ENCODE measurements at places on chromosomes 13 and 19.

DNA sequence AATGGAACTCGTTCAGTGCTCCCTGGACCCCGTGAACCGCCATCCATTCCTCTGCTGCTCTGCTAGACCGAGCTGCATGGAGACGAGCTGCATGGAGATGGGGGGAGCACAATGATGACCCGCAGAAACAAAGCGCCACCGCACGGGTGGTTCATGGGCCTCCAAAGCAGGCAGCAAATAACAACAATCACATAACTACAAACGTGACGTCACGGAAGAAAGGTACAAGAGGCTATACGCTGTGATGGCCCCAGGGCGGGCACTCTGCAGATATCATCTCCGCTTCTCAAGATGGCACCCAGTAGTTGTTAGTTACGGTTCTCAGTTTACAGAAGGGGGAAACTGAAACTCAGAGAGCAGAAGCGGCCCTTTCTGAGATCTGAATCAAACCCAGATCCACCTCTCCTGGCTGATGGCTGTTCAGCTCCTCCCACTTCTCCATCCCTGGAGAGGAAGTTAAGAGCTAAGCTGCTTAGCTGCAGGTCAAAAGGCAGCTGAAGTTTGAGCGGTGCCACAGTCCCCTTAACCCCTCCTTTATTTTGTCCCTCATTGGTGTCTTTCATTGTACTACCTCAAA, 1.7 kb downstream of the ATP13A1 start:
- H3K4me3 ChIP-seq: peak overlapping the region; percentile 58
- DNase-seq: peak; percentile 44
- H3K4me1 ChIP-seq: peaks cover 20% of the 10 kb centered on the region
- no peaks in the 10 kb centered on the region for H3K27me3 ChIP-seq
- H3K27ac ChIP-seq: peak overlapping the region; percentile 92

DNA sequence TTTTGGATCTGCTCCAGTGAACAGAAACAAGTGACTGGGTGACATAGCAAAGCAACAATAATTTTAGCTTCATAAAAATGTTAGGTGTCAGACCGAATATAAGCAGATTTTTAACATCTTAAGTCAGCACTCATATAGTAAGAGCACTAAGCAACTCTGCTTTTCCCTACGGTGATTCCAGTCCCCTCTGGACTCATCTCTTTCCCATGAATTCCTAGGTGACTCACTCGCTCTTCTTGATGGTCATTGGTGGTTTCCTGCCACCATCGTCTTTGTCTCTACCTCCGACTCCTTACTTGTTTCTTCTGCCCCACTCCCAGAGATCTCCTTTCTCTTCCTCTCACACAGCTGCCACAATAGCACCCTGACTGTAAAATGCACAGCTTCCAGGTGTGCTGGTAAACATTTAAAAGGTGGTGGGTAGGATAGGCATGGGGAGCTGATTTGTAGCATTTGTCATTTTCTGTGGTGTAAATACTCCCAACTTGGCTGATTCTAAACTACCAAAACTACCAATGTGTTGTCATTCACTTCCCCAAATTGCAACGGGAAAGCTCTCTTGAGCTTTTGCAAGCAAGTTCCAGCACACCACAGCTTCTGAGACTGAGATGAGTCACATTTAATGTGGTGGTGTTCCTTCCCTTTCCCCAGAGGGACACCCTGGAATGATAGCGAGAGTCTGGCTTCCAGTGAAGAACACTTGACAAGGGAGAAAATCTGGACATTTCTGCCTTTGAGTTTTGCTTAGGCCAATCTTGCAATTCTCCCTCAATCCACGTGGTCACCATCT, 42.8 kb upstream of the CLDN10 start:
- DNase-seq: no peak
- no peak overlapping the region for H3K4me3 ChIP-seq
- no peak overlapping the region for H3K27ac ChIP-seq
- no peaks in the 10 kb centered on the region for H3K27me3 ChIP-seq

DNA sequence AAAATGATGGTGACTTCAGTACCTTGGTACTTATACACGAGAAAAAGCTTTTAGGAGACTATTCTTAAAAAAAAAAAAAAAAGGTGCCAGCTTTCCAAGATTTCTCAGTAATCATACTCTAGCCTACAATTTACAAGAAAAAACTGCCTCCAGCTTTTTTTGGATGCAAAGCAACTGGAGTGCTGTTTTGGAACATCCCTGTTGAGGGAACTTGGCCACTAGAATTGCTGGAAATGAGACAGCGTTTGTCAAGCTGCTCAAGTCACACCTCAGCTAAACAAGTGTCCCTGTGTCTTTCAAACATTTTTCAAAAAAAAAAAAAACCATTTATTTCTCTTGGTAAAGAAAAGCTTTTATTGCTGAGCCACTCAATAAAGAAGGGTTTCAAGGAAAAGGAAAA, 413.1 kb upstream of the ARGLU1 start:
- no peak for DNase-seq
- H3K36me3 ChIP-seq: no peaks in the 10 kb centered on the region
- no peak overlapping the region for H3K27ac ChIP-seq
- H3K4me3 ChIP-seq: no peak overlapping the region

DNA sequence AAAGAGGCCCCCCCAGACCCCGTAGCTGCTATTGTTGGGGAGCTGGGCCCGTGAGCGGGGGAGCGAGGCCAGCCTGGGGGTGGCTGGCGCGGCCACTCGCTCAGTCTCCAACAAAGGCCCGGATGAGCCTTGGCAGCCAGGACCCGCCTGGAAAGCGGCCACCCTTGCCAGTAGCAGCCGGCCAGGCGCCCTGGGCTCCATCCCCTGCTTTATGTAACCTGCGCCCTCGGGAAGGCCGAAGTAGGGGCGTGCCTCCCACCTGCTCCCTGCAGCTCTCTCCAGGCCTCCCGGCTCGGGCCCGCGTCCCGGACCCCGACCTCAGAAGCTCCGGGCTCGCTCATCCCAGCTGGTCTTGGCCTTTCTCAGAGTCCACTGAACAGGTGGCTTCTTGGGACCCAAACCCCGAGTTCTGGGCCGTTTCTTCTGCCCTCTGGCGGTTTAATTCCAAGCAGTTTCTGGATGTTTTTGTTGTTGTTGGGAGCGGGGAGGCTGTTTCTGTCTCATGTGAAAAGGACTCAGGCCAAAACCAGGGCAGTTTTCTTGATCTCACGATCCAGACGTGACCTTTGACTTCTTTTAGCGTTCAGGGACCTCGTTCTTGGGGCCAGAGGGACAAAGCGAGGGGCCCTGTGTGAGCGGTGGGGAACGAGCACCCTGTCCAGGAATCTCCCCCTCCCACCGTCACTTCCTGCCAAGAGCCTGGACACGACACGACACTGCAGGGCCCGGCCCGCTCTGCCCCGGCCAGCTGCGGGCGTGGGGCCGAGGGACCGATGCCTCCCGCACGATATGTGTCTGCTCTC, 1.2 kb downstream of the CDC34 start:
- peak overlapping the region; percentile 65 for H3K27ac ChIP-seq
- DNase-seq: peak; percentile 24
- H3K27me3 ChIP-seq: no peaks in the 10 kb centered on the region
- peak overlapping the region; percentile 78 for H3K4me3 ChIP-seq
- H3K36me3 ChIP-seq: peaks cover 21% of the 10 kb centered on the region

GRCh38 chr13:50068508-50068907, 53.3 kb downstream of the KCNRG start:
- H3K27ac ChIP-seq: no peak overlapping the region

- peak overlapping the region; percentile 20 for H3K4me3 ChIP-seq
- peaks cover 65% of the 10 kb centered on the region for H3K4me1 ChIP-seq
- no peaks in the 10 kb centered on the region for H3K36me3 ChIP-seq
- H3K27me3 ChIP-seq: no peaks in the 10 kb centered on the region
- no peak for DNase-seq
Measured at GRCh38 chr19:15297416-15298224, 34.7 kb downstream of the BRD4 start.

DNA sequence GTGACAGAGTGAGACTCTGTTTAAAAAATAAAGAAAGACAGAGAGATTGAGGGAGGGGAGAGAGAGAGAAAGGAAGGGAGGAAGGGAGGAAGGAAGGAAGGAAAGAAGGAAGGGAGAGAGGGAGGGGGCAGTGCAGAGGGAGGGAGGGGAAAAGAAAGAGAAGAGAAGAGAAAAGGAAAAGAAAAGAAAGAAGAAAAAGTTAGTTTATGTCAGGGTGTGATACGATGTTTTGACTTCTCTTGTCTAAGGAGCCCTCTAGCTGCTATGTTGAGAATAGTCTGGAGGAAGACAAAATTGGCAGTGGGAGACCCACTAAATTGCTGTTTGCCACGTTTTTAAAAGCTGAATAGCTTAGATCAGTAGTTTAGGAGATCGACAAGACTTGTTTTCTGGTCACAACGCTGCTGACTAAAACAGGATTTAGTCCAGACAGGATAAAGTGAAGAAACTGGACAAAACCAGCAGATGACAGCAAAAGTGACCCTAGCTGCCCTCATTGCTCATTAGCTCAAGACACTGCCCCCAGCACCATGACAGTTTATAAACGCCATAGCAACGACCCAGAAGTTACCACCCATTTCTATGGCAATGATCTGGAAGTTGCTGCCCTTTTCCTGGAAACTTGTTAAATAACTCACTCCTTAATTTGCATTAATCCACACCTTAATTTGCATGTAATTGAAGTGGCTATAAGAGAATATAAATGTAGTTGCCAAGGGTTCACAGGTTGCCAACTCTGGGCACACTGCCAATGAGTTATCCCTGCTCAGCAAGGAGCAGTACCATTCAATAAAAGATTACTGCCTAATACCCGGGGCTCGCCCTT, 11.1 kb downstream of the TEX101 start:
- H3K27me3 ChIP-seq: no peaks in the 10 kb centered on the region
- H3K36me3 ChIP-seq: no peaks in the 10 kb centered on the region
- no peak overlapping the region for H3K4me3 ChIP-seq
- H3K4me1 ChIP-seq: no peaks in the 10 kb centered on the region
- H3K27ac ChIP-seq: no peak overlapping the region
- no peak for DNase-seq

DNA sequence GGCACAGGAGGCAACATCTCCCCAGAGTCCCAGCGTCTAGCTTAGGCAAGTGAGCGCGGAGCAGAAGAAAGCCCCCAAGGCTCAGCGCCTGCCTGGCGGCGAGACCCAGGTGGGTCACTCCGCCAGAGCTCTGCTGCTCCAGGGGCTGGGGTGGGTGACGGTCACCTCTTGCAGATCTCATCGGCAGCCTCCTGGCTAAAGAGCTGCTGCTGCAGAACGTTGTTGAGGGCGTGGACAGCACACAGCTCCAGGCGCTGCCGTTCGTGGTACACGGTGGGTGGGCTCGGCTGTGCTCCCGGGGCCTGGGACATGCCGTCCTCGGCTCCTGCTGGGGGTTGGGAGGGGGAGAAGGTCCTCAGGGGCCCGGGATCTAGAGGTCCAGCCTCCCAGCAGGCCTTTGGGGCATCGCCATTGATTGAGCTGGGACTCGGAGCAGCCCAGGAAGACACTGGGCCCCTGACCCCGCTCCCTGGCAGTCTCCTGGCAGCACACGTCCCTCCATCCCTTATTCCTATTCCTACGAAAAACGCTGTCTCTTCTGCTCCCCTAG, 795 bp downstream of the JOSD2 start:
- no peak for DNase-seq
- H3K4me3 ChIP-seq: peak overlapping the region; percentile 52
- H3K36me3 ChIP-seq: no peaks in the 10 kb centered on the region
- H3K4me1 ChIP-seq: peaks cover 12% of the 10 kb centered on the region
- peak overlapping the region; percentile 81 for H3K27ac ChIP-seq
- no peaks in the 10 kb centered on the region for H3K27me3 ChIP-seq

- no peaks in the 10 kb centered on the region for H3K27me3 ChIP-seq
- H3K27ac ChIP-seq: no peak overlapping the region
- no peaks in the 10 kb centered on the region for H3K4me1 ChIP-seq
- DNase-seq: no peak
Measured at GRCh38 chr13:106835477-106835876, 267.5 kb upstream of the ARGLU1 start.

GRCh38 chr13:32426191-32426989, 1.5 kb downstream of the N4BP2L1 start:
- peak; percentile 8 for DNase-seq
- peak overlapping the region; percentile 75 for H3K4me3 ChIP-seq
- H3K36me3 ChIP-seq: no peaks in the 10 kb centered on the region
- peak overlapping the region; percentile 82 for H3K27ac ChIP-seq
- peaks cover 14% of the 10 kb centered on the region for H3K4me1 ChIP-seq

DNA sequence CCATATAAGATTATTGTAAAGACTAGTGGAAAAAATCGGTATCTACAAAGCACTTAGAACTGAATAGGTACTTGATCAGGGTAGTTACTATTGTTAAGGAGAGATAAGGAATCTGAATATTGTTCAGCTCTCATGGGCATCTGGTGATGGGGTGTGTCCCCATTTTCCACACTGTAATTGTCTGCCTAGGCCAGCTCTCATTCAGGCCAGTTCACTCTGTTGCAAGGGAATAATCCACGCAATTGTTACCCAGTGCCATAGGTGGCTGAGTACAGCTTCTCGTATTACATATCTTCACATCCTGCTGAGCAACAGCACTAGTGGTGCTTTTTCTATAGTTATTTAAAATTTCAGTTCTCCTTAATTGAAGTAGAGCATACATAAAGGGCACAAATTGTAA, 45.6 kb upstream of the C13orf42 start:
- DNase-seq: no peak
- H3K27ac ChIP-seq: no peak overlapping the region
- no peak overlapping the region for H3K4me3 ChIP-seq
- no peaks in the 10 kb centered on the region for H3K36me3 ChIP-seq
- H3K27me3 ChIP-seq: no peaks in the 10 kb centered on the region

DNA sequence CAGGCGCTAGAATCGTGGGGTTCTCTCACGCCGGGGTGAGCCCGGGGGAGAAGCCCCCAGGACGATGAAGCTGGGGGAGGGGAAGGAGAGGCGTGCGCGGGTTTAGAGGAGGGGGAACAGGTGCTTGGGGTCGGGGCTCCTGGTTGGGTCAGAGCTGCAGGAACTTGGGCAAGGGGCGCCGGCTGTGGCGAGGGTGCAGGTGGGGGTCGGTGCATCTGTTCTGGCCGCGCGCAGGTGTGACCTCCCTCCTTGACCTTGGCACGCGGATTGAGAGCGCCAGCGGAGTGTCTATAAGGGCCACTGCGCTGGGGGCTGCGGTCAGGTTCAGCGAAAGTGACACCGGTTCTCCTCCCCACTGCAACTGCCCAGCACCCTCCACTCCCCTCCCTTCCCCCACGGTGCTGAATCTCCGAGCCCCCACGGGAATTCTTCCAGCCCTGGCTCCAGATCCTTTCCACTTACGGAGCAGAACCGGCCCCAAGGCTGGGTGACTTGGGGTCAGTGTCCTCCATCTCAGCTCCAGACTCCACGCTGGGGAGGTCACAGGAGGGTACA, 618 bp downstream of the TMEM38A start:
- H3K36me3 ChIP-seq: peaks cover 16% of the 10 kb centered on the region
- DNase-seq: no peak
- H3K27me3 ChIP-seq: no peaks in the 10 kb centered on the region
- H3K4me1 ChIP-seq: peaks cover 19% of the 10 kb centered on the region
- no peak overlapping the region for H3K27ac ChIP-seq
- H3K4me3 ChIP-seq: peak overlapping the region; percentile 75

- no peaks in the 10 kb centered on the region for H3K36me3 ChIP-seq
- no peak for DNase-seq
- H3K27ac ChIP-seq: no peak overlapping the region
- no peaks in the 10 kb centered on the region for H3K4me1 ChIP-seq
- H3K4me3 ChIP-seq: no peak overlapping the region
Measured at GRCh38 chr13:35474496-35475211, 1.8 kb downstream of the MAB21L1 start.

Data from effector memory CD4-positive, alpha-beta T cell (primary cell).